ENCODE measurements at places on chromosomes 2 and 18.

DNA sequence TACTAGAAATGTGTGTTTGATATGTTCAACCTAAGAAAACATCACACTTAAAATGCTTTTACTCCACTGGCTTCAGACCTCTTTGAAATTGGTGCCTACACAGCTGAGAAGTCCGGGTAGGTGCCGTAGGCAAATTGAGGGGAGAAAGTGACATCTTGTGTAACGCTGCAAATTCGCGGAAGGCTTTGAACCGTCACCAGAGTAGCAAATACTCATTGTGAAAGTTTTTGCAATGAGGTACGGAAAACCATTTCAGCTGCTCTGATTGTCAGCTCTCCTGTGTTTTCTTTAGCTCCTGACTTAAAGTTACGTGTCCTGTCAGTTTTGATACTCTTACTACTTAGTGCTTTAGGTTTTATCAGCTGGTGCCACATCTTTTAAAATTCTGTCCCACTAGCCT is 224.5 kb downstream of the FAM210A start:
- DNase-seq: peak; percentile 9

DNA sequence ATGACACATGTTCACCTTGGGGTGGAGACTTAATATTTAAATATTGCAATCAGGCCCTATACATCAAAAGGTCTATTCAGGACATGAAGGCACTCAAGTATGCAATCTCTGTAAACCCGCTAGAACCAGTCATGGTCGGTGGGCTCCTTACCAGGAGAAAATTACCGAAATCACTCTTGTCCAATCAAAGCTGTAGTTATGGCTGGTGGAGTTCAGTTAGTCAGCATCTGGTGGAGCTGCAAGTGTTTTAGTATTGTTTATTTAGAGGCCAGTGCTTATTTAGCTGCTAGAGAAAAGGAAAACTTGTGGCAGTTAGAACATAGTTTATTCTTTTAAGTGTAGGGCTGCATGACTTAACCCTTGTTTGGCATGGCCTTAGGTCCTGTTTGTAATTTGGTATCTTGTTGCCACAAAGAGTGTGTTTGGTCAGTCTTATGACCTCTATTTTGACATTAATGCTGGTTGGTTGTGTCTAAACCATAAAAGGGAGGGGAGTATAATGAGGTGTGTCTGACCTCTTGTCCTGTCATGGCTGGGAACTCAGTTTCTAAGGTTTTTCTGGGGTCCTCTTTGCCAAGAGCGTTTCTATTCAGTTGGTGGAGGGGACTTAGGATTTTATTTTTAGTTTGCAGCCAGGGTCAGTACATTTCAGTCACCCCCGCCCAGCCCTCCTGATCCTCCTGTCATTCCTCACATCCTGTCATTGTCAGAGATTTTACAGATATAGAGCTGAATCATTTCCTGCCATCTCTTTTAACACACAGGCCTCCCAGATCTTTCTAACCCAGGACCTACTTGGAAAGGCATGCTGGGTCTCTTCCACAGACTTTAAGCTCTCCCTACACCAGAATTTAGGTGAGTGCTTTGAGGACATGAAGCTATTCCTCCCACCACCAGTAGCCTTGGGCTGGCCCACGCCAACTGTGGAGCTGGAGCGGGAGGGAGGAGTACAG is 108.1 kb downstream of the XRCC5 start:
- DNase-seq: no peak

- DNase-seq: no peak
Measured at GRCh38 chr2:187862715-187863114, 308.5 kb upstream of the TFPI start.

DNA sequence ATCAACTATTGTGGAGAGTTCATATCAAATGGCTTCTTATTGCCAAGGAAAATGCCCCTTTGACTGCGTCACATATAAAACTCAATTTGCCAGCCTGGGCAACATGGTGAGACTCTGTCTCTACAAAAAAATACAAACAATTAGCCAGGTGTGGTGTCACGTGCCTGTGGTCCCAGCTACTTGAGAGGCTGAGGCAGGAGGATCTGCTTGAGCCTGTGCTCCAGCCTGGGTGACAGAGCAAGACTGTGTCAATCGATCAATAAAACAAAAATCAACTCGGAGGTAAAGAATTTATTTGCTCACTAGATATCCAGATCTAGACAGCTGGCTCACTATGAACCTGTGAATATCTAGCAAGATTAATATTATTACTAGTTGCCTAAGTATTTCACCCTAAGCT is 1.7 kb upstream of the ZCCHC2 start:
- DNase-seq: no peak

GRCh38 chr2:186617771-186618170 is 27.9 kb downstream of the ITGAV start:
- DNase-seq: no peak

DNA sequence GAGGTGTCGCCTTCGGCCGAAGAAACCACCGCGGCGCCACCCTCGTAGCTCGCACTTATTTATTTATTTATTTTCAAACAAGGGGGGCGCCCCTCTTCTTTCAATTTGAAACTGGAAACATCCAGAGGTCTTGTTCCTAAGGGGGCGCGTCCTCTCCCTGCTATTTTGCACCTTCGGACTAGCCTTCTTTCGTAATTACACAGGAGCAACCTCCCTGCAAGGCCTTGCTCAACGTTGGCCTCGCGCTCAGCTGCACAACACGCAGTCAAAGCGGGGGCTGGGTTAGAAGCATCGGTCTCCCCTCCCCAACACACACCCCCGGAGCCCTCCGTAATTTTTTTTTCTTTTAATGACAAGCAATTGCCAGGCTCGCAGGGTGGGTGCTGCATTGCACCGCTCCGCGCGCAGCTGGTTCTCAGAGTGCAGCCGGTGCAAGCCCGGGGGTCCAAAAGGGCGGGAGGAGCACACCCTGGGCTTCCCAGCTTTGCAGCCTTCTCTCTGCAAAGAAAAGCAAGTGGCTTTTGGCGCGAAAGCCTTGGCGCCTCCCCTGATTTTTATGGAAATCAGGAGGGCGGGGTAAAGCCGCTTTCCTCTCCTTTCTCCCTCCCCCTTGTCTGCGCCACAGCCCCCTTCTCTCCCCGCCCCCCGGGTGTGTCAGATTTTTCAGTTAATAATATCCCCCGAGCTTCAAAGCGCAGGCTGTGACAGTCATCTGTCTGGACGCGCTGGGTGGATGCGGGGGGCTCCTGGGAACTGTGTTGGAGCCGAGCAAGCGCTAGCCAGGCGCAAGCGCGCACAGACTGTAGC is at the start of gene MYCN:
MYCN (plus strand) TSS at position 697 of the 807 bp plus-strand sequence. CDS start 1,515 bp downstream, outside the sequence.
- no peak for DNase-seq
